ENCODE measurements at places on chromosomes 3 and 15.

DNA sequence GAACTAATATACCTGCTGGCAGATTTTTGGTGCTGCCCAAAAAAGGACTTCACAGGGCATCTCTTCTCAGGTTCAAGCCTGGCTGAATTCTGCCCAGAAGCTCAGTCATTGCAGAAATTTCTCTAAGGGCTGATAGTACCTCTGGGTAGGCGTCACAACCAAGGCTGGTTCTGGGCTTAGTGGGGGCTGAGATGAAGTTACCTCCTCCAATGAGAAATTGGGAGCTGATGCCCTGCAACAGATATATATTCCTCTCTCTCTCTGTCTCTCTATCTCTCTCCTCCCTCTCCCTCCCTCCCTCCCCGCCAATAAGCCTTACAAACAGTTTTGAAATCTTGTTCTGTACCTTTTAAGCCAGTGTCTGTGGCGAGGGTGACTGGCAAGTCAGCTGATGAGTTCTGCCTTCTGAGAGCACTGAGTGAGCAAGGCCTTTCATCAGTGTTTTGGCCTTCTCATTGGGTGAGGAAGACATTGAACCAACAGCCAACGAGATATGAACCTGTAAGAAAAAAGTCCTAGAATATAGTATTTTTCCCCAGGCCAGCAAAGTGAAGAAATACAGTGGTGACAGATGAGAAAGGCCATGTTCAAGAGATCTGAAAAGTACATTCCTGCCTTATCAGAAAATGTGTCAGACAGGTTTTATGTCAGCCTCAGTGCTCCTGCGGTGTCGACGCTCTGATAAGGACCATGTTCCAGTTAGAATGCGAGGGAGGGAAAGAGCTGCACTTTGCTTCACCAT, 45.5 kb downstream of the TMEM39A start:
- no peak for DNase-seq

DNA sequence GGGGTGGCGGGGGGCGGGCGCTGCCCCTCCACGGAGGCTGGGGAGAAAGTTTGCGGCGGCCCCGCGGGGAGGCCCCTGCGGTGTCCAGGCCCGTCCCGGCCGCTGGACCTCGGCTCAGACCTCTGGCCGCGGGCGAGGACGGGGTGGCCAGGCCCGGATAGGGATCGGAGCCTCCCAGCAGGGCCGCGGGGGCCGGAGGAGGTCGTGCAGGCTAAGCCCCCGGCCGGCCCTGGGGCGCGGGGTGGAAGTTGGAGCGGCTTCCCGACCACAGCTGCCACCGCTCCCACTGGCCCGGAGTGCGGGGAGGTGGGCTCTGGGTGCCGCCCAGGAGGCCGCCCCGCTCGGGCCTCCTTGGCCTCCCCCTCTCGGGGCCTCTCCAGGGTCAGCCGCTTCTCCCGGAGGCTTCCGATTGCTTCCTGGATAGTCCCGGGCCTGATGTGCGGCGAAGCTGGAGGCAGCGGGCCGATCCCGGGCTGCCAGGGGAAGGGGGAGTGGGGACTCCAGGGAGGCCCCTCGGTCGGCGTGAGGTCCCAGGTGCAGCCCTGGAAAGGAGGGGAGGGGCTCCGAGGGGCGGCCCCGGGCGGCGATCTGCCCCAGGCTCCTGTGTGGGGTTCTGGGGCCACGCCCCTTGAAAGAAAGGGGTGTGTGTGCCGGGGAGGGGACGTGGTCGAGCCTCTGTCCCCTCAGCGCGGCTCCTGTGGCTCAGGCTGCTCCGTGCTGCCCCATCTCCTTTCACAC, 907 bp downstream of the PLXNA1 start:
- no peak for DNase-seq

DNA sequence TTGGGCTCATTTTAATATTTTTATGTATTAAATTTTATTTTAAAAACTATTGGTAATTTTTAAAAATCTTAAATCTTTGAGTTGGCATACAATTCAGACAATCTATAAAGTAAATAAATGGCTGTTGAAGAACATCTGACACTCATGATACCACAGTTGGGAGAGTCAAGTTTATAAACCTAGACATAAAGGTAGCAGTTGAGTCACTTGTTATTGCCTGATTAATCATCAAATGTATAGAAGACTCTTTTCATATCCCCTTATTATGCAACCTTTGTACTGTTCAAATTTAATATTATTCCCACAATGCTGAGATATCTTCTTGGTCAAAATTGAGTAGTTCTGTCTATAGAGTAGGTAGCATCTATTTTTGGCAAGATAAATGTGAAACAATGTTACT, 19.6 kb downstream of the PAQR9 start:
- no peak for DNase-seq

GRCh38 chr15:64580696-64581407, 120.5 kb downstream of the ZNF609 start:
- DNase-seq = no peak

- DNase-seq = no peak
Measured at GRCh38 chr15:98381446-98381845, 266.9 kb upstream of the IGF1R start.

GRCh38 chr3:57109437-57110199, 49.2 kb downstream of the SPATA12 start:
- no peak for DNase-seq
